DMS79 treated with DMSO at 0.1 percent for 48 hours (cell line): ENCODE measurements at places on chromosomes 1 and 21.
A peak's percentile ranks its signal among the peaks of the same experiment; 100 is the strongest.

GRCh38 chr1:10947691-10948462 lies 64.6 kb upstream of the TARDBP start:
- no peak for DNase-seq

DNA sequence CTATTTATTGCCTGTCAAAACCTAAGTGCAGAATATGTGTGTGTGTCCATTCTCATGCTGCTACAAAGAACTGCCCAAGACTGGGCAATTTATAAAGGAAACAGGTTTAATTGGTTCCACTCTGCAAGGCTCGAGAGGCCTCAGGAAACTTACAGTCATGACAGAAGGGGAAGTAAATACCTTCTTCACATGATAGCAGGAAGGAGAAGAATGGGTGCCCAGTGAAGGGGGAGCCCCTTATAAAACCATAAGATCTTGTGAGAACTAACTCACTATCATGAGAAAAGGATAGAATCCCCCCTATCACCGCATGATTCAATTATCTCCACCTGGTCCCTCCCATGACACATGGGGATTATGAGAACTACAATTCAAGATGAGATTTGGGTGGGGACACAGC lies 300.7 kb upstream of the SNX7 start:
- no peak for DNase-seq

- DNase-seq = no peak
Observed at GRCh38 chr21:46100426-46100825, 2.5 kb downstream of the COL6A2 start.

GRCh38 chr1:27659497-27660299 lies 12.3 kb downstream of the IFI6 start:
- peak; percentile 71 for DNase-seq

DNA sequence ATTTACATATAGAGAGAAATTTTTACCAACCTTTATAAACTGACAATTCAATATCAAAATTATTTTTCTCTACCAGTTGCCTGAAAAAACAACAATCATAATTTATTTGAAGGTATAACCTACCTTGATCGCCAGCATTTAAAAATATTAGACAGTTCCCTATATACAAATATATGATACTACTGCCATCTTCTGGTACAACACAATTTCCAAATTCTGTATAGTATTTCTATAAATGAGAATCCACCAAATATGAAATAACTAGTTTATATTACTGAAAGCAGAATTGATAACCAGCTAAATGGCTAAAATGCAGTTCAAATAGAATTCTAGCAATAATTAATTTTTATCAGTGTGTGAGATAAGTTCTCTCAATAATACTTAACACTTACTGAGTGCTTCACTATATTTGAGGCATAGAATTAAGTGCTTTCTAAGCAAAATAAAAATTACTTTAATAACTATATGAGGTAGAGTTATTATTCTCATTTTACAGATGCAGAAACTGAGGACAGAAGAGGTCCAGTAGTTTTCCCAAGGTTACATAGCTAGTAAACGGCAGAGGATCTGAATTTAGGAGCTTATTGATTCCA lies 75.6 kb downstream of the PIGK start:
- no peak for DNase-seq

DNA sequence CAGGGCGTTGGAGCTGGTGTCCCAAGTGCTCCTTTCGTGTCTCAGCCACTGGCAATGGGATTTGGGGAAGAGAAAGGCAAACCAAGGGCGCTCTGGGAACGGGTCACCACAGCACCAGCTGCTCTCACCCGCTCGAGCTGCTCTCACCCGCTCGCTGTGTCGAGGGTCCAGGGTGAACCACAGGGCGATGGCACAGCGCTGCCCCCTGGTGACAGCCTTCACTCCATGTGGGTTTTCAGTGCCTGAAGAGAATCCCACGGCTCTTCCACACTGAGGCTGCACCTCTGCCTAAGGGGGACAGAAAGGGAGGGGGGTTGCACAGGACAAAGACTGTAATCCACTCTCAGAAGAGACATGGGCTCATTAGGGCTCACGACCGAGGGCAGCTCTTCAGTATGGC lies 7.1 kb upstream of the CLDN19 start:
- peak; percentile 17 for DNase-seq

GRCh38 chr1:61742620-61743430 lies 545 bp downstream of the PATJ start:
- DNase-seq = peak; percentile 53

- DNase-seq = no peak
Observed at GRCh38 chr21:33032434-33033047, 6.8 kb downstream of the OLIG2 start.

GRCh38 chr1:198725090-198725489 lies 86.2 kb downstream of the PTPRC start:
- DNase-seq = no peak

DNA sequence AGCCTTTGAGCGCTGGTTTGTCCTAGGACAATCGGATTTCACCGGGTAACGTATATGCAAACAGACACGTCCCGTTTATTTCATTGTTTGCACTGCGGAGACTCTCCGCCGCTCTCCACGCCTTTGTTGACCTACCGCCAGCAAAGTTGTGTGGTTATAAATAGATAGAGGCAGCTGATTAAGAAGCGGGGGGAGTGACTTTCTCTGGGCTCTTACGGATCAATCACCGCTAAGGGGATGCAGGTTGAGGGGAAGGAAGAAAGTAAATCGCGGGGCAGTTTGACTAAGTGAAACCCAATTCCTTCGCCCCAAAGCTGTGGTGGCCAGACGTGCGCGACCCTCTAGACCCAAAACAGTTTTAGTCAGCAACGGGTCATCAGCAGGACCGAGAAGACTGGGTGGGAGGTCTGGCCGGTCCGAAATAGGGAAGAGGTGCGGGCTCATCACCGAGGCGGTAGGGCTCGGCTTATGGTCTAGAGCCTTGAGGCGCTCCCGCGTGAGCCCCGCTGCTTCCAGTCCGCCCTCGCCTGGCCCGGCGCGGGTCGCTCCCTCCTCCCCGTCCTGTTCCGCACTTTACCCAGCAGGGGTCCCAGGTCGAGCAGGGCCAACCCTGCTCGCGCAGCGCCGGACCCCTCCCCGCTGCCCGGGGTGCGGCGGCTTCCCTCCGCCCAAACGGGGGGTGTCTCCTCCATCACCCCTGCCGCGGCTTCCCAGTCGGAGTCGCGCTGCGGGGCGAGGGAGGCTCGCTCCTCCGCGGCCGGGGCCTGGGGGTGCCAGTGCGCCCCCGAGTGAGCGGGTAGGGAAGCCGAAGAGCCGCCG lies 120.8 kb upstream of the RRP15 start:
- DNase-seq = no peak

GRCh38 chr1:116765962-116766361 lies 11.7 kb downstream of the CD2 start:
- DNase-seq = no peak

GRCh38 chr1:171256940-171257606 lies 8.8 kb downstream of the FMO1 start:
- no peak for DNase-seq
